Activated naive CD8-positive, alpha-beta T cell treated with anti-CD3 and anti-CD28 coated beads, Interleukin-2, amount 50 U/mL, for 24 hours (primary cell): ENCODE measurements at places on chromosomes 7 and 10.

GRCh38 chr10:62053860-62054259, 152.4 kb downstream of the ARID5B start:
- no peak for DNase-seq

DNA sequence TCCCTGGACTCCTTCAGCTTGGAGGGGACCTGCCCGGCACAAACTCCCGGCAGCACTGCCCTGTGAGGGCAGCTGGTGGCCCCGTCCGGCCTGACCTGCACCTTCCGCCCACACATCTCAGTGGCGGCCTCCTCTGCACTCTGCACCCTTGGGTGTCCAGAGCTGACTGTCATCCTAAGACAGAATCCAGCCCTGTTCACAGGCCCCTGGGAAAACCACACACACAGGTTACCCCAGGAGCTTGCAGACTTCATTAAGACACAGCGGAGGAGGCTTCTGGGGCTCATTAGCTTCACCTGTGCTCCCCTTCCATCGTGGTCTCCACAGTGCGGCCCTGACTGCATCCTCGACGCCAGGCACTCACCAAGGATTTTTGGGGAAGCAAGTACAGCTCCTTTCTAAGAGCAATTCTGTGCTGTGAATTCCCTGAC, 51.5 kb upstream of the SHH start:
- no peak for DNase-seq

DNA sequence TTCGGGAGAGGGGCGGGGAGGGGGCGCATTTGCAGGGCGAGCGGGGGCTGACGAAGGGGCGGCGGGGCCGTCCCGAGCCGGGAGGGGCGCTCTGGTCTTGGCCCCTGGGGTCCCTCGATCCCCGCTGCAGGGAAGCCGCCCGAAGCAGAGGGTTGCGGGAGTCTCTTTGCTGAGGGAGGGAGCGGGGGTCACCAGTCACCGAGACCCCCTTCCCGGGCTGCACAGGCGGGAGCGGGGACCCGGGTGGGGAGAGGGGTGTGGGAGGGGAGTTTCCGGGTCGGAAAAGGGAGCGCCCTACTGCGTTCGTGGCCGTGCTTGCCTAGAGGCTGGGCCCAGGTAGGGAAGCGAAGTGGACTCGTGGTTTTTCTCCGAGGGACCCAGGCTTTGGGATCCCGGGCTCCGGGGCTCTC, 422 bp downstream of the AP1S1 start:
- DNase-seq, result peak; percentile 22

DNA sequence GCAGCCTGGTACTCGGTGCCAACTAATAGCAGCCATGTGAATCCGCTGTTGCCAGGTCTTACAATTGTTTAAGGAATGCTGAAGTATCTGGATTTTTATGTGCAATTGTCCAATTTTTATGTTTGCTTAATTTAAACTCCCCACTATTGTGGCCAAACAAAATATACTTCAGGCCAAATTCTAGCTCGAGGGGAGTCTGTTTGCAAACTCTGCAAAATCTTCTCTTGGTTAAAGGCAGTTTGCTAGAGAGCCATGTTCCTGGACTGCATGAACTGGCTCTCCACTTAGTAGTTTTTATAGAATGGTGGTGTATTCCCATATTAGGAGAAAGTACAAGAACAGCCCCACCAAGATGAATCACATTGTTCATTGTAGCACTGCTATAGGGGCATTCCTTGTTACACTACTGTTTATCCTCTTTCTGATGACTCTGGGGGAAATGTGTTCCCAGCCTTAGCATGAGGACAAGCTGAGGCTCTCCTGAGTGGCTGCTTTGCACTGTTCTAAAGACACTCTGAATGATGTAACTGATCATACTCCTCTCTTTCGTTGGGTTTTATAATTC, 178.0 kb upstream of the GLI3 start:
- no peak for DNase-seq

GRCh38 chr10:74310652-74311257, 159.7 kb downstream of the ADK start:
- DNase-seq, result no peak

GRCh38 chr7:102072636-102073209, 213.9 kb upstream of the SH2B2 start:
- DNase-seq, result no peak

- DNase-seq, result no peak
These were observed 53.2 kb downstream of the GAD2 start for GRCh38 chr10:26269754-26270153.

DNA sequence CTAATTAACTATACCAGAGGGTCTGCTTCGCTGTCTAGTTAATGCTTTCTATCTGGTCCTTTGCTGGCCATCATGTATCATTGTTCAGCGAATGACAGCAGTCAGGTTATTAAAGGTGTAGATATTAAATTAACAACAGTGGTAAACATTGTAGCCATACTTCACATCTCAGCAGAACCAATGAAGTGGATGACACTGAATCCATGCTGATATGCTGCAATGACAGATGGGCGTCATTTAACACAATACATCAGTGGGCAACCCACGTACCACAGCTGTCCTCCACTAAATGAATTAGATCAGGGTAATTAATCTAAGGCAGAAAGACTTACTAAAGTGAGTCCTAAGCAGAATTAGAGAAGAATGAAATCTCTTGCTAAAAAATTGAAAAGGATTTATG, 767.2 kb downstream of the NXPH1 start:
- no peak for DNase-seq

- peak; percentile 86 for DNase-seq
These were observed 79.1 kb upstream of the MPP7 start for GRCh38 chr10:28381903-28382347.

- DNase-seq, result no peak
These were observed 6.1 kb upstream of the FGL2 start for GRCh38 chr7:77205706-77206105.

- no peak for DNase-seq
These were observed 43.8 kb downstream of the EXOC6 start for GRCh38 chr10:92891885-92892690.

- no peak for DNase-seq
These were observed 15.5 kb downstream of the AMPH start for GRCh38 chr7:38615665-38616064.

- DNase-seq, result no peak
These were observed 259.7 kb downstream of the PAXIP1 start for GRCh38 chr7:154743206-154743605.

GRCh38 chr7:30563326-30563942, 31.2 kb upstream of the GARS1 start:
- no peak for DNase-seq

- no peak for DNase-seq
These were observed 134.0 kb downstream of the TCF7L2 start for GRCh38 chr10:113084031-113084430.

- DNase-seq, result no peak
These were observed 177.0 kb downstream of the PRKAG2 start for GRCh38 chr7:151699928-151700319.

GRCh38 chr10:14528450-14528849, 197.7 kb upstream of the FRMD4A start:
- no peak for DNase-seq

GRCh38 chr7:150468241-150468640, 17.8 kb downstream of the GIMAP8 start:
- no peak for DNase-seq

DNA sequence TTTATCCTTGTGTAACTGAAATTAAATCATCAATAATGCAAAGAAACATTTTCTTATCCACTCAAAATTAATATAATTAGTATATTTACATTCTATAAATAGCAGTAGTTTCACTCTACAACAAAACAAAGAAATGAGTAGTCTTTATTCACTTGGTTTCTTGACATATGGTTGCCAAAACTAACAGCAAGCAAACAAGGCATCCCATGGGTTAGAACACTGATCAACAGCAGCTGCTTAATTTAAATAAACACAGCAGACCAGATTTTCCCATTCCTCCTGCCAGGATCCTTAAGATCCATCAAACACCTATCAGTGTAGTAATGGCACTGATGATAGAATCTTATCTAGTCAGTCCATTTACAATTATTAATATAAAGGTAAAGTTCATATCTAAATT, 22.1 kb downstream of the NCAPG2 start:
- DNase-seq, result no peak

GRCh38 chr10:47325303-47326291, 3.3 kb downstream of the GDF2 start:
- DNase-seq, result no peak

GRCh38 chr10:130352291-130352645, 216.1 kb downstream of the GLRX3 start:
- no peak for DNase-seq

DNA sequence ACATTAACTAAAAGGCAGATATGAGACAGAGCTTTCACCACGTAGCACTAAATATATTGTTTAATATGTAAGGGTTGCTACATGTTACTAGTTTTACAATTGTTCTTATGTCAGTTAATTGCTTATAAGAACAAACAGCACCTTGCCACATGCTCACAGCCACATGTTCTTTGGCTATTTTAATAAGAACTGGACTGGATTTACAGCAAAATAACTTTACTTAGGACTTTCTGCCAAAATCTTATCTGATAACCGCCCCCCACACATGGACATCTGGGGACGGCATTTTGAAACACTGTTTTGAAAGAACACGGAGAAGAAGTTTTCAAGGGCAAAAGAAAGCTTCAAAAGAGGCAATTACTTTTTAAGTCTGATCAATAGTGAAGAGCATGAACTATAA, 45.3 kb downstream of the JAZF1 start:
- no peak for DNase-seq

DNA sequence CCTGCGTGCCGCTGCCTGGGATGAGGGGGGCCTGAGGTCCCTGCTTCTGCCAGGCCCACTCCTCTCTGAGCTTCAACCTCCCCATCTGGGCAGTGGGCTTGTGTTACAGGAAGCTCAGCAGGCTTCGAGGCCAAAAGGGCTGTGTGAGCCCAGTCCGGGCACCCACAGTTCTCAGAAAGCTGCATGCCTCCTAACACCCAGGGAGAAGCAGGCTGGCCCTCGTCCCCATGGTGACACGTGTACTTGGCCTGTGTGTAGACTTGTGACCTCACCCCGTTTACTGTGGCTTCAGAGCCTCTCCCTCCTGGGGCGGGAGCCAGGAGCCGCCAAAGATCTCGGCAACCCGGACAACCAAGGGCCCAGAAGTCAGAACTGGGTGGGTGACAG, 2.2 kb upstream of the GRIFIN start:
- no peak for DNase-seq
